Stimulated activated CD8-positive, alpha-beta memory T cell treated with anti-CD3 and anti-CD28 coated beads, Interleukin-7, amount 100 ng/mL, for 48 hours (primary cell): ENCODE measurements at places on chromosomes 2 and 18.
A peak's percentile ranks its signal among the peaks of the same experiment; 100 is the strongest.

DNA sequence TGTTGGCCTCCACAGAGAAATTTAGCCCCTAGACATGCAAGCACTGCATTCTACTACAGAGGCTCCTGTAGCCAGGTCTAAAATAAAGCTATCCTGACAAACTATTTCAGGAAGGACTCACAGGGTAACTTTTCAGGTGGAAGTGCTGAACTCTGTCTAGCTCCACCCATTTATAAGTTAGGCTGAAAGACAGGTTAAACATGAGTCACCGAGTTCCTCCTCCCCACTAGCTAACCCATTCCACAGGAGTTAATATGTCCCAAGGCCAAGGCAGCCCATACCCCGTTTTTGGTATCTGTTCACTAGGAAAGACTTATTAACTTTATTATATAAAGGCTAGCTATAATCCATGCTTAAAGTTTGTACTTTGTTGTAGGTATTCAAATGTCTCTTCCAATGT is 3.5 kb downstream of the CWC22 start:
- no peak for DNase-seq

DNA sequence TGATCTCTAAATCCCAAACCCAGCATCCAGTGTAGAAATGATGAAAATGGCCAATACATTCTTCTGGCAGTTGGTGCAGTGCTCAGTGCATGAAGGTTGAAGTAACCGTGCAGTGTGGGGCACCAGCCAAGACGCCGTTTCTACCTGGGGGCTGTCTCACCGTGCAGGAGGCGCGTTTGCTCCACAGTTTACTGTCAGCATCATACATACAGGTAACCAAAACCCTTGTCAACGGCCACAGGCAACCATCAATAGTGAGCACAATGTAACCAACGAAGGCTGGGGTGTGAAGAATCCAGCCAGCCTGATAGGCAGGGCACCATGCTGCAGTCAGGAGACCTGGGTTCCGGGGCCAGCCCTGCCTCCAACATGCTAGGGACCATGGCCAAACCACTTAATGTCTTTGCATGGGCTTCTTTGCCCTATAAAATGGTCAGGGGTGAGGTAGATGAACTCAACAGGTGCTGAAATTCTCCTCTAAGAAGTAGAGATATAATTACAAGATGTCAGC is 127.5 kb upstream of the ID2 start:
- DNase-seq, result no peak

GRCh38 chr18:80210312-80211083 is 36.8 kb downstream of the PARD6G start:
- DNase-seq, result no peak

DNA sequence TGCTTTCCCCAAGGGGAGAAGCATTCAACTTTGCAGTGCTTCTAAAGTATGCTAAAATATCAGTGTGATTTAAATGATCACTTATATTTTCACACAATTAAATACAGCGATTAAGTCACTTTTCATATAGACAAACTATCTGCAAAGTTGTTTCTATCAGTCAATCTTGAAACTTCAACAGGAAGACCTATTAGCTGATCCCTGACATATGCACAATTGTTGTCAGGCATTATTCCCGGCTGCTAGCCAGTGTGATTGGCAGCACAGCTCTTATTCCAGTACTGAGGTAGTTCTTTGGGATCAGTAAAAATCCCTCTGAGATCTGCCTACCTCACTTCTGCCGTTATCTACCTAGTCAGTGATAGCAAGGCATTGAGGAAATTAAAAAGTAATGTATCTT is 629.5 kb downstream of the NR4A2 start:
- no peak for DNase-seq

DNA sequence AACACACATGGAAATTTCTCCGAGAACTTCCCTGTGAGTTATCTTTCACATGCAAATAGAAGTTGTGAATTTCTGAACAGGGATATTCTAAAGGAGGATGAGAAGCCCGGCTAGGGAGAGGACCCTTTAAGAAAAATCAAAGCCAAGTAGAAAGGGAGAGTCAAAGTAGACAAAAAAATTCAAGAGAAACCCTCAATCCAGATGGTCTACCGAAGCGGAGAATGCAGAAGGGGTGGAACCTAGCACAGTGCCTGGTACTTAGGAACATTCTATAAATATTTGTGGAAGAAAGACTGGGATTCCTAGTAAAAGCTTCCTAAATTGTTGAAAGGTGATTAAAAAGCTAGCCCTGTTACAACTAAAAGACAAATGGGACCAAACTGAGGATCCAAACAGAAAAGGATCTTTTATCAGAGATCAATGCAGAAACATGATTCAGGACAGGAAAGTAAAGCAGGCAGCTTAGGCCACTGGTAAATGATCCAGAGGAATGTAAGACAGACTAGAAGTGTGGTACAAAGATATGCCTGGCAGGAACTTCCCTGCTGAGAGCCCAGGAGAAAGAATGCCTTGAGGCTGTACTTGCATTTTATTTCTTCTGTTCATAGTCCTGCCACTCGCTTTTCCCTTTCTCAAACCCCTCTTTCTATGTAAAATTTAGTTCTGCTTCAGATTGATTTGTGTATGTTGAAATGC is 19.5 kb upstream of the GLS start:
- DNase-seq, result no peak

DNA sequence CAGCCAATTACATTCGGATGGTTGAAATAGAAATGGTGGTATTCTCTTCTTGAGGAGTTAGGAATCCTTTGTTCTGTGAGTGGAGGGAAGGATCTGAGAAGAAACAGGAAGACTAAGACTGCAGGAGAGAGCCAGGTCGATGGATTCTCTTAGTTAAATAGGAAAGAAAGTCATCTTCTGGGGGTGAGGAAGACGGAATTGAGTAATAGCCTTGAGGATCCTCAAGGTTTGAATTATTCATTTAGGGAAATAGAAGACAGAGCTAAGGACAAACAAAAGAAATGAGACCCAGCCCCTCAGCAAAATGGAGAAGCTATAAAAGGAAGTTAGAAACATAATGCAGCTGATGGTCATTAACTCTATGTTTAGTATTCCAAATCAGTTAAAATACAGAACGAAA is 1.8 kb downstream of the LAPTM4A start:
- no peak for DNase-seq

DNA sequence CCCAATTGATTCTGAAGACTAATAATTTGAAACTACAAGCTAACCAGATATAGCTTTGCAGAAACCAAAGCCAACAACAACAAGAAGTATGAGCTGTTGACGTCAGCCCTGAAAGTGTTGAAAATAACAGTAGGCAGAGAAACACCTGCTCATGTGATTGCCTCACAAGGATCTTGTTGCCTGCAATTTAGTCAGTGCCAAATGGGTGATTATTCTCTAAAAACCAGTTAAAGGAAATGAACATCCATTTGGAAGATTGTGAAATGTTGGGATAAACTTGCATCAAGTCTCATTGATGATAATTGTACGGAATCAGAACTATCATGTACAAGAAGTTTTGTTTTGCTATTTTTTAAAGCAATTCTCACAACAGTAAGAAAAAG is 2.8 kb downstream of the CYTIP start:
- DNase-seq, result no peak

GRCh38 chr2:28665041-28665704 is 86.5 kb upstream of the PPP1CB start:
- DNase-seq, result no peak

GRCh38 chr2:18896125-18896764 is 306.9 kb upstream of the NT5C1B start:
- no peak for DNase-seq

- no peak for DNase-seq
Measured at GRCh38 chr2:237978058-237978712, 11.4 kb downstream of the UBE2F start.

- DNase-seq, result no peak
Measured at GRCh38 chr2:159941729-159942128, 120.7 kb downstream of the PLA2R1 start.

- DNase-seq, result no peak
Measured at GRCh38 chr2:112121682-112122254, 16.4 kb upstream of the FBLN7 start.

- no peak for DNase-seq
Measured at GRCh38 chr2:199100326-199101110, 357.2 kb downstream of the SATB2 start.

DNA sequence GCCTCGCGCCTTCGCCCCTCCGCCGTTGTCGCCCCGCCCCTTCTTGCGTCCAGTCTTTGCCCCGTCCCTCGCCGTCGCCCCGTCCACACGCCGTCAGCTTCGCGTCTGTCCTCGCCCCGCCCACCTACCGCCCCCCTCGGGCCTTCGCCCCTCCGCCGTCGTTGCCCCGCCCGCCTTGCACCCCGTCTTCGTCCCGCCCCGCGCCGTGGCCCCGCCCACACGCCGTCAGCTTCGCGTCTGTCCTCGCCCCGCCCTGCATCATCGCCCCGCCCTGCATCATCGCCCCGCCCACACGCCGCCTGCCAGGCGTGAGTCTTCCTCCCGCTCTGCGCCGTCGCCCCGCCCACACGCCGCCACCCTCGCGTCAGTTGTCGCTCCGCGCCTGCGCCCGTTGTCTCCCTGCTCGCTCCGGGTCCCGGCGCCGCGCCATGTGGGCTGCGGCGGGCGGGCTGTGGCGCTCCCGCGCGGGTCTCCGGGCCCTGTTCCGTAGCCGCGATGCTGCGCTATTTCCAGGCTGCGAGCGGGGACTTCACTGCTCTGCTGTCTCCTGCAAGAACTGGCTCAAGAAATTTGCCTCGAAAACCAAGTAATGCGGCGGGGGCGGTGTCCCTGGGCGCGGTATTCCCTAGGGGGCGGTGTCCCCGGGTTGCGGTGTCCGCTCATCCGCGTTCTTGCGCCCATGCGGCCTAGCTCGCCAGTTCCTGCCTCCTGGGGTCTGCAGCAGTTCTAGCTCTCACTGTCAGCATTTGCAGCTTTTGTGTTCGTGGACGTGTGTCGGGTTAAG is at the start of gene RBFA:
RBFA (plus strand) TSS at position 367 of the 784 bp plus-strand sequence; CDS start at position 429, 62 bp downstream.
- peak; percentile 98 for DNase-seq

DNA sequence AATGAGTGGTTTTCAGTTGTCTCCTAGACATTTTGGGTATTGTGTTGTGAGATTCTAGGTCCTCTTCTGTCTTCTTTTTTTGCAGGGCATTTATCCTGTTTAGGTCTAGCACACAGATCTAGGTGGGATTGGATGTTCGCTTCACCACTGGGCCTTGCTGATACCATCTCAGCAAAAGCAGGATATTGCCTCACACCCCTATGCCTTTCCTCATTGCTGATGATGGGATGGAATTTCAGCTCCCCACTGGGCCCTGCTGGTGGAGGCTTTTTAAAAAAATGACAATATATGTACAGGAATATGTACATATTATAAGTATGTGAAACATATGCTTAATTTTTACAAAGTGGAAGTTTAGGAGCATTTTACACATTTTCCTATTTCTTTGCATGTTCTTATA is 5.4 kb upstream of the TOGARAM2 start:
- DNase-seq, result no peak

GRCh38 chr18:79632765-79633164 is 46.8 kb upstream of the CTDP1 start:
- DNase-seq, result no peak
